ENCODE measurements at places on chromosomes 1 and 21.

- no peak for DNase-seq
These were observed 10.1 kb downstream of the JAM2 start for GRCh38 chr21:25649146-25649545.

DNA sequence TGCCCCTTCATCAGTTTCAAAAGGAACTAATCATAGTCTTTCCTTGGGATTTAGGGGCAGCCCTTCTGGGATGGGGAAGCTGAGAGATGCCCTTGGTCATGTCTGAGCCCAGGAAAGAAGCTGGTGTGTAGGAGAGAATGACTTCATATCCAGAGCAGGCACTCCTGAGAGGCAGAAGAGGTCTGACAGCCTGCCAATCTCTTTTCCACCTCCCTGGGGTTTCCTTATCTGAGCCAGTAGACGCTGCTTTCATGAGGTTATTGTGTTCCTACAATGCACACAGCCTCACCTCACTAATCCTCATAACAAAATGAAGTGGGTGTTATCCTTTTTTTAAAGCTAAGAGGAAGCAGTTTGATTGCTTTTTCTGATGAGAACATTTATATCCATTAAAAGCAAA, 14.1 kb downstream of the ROR1 start:
- no peak for DNase-seq

- no peak for DNase-seq
These were observed 5.5 kb downstream of the CAMSAP2 start for GRCh38 chr1:200744143-200744542.

GRCh38 chr1:56060906-56061305, 518.5 kb downstream of the PLPP3 start:
- DNase-seq, result no peak

DNA sequence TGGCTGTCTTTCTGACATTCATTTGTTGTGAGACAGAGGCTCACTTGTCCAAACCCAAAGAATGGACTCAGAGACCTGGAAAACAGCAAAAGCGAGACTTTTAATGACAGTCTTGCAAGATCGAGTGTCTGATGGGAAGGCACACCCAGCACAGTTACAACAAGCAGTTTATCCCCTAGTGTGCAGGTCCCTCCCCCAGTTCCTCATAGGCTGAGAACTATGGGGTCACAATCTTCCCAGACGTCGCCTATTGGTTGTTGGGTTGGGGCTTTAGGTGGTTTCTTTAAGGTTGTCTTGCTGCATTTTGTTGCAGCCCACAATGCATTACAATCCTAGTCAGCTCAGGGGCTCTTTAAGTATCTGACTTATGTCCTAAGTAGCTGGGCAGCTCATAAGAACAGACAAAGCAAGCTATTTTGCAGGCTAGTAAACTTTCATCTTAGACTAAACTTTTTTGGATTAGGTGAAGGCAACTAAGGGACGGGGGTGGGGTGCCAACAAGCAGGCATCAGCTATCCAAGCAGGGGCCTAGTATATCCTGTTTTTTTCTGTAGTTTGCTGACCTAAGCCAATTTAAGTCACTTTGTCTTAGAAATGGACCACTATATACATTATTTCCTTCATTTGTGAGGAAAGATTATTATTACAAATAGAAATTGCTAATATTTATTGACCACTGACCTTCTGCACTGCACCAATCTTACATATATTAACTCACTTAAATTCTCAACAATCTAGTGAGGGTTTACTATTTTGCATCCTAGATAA, 151.8 kb downstream of the SETD4 start:
- DNase-seq, result no peak

DNA sequence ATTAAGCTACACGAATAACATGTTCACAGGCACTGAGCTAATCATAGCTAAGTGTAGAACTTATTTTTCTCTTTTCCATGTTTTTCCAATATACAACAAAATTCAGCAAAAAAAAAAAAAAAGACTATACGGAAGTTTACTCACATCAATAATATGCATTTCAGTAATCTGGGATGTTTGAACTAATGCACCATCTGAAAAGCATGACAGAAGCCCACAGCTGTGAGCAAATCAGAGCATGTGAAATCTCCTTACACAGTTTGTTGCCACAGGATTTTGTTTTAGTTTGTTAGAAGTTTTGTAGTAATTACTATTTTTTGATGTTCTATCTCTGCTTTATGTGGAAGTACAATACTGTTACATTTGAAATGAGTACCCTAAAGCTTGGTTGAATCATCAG, 1051.7 kb downstream of the TTLL7 start:
- no peak for DNase-seq

DNA sequence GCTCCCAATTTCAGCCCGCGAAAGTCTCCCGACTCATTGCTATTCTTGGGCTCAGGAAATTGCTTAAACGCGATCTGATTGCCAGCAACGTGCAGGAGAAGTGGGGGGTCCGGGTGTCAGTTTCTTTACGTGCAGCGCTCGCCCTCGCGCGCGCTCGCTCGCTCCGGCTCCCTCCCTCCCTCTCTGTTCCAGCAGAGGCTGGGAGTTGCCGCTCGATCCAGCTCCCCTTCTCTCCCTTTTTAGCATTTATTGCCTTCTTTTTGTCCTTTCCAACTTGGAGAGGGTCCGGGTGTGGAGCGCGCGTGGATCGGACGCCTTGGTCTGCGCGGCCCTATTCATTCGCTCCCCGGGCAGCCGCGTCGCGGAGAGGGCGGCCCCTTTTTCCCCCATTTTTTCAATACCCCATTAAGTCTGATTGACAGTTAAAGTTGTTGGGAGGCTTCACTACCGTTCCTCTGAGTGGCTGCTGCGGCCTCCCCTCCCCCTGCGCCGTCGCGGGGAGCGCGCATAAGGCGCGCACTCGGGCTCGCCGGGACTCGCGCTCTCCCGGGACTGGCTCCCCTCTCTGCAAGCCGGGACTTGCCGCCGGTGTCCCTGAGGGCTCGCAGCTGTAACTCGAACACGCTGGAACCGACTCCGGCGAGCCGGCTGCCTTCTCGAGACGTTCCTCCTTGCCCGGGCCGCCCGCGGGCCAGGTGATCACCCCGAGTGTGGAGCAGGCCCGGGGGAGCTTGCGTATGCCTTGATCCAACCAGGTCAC, at the start of gene DHRS3:
Gene DHRS3, minus strand, starts transcription at position 310 of the 760 bp plus-strand sequence. CDS start 862 bp downstream, outside the sequence.
- DNase-seq, result peak; percentile 70

DNA sequence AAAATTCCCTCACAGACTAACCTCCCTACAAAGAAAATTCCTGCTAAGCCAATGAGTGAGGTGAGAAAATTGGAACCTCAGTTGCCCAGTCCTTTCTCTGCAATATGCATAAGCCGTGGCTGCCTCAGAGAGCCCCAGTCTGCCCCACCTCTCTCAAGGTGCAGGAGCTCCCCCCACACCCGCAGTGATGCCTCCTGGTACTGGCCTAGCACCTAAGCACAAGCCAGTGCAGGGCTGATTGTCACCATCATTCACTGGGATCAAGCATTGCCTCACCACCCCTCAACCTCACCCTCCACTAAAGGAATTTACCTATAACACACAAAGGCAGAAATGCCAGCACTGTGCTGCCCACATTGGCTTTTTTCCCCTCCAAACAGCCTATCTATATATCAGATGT, 56.9 kb downstream of the CD34 start:
- DNase-seq, result no peak
